ENCODE measurements at places on chromosomes 5 and 9.
A peak's percentile ranks its signal among the peaks of the same experiment; 100 is the strongest.

DNA sequence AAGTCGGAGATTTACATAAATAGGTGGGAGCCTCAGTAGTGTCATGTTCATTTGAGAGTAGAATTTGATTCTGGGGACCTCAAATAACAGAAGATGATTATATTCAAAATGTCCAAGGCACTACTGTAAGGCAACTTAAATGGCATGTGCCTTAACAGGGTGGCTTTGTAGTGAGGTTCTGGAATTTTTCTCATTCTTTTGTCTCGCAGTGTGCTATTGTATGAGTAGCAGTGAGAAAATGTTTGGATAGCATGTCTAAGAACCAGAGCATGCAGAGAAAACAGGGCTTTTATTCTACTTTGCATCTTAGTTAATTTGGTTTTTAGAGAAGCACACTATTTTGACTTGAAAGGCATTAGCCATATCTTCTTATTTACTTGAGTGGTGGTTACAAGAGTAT, 25.0 kb downstream of the MAST4 start:
- no peak overlapping the region for H3K27ac ChIP-seq
- no peaks in the 10 kb centered on the region for H3K27me3 ChIP-seq
- H3K4me3 ChIP-seq, result no peak overlapping the region

GRCh38 chr5:52818360-52818759, 30.6 kb downstream of the ITGA1 start:
- H3K27ac ChIP-seq, result no peak overlapping the region
- H3K36me3 ChIP-seq, result no peaks in the 10 kb centered on the region
- H3K27me3 ChIP-seq, result no peaks in the 10 kb centered on the region
- H3K4me1 ChIP-seq, result no peaks in the 10 kb centered on the region

GRCh38 chr5:107820429-107820828, 149.7 kb upstream of the EFNA5 start:
- H3K4me3 ChIP-seq, result no peak overlapping the region
- H3K4me1 ChIP-seq, result no peaks in the 10 kb centered on the region
- no peaks in the 10 kb centered on the region for H3K36me3 ChIP-seq
- no peak for DNase-seq
- H3K27ac ChIP-seq, result no peak overlapping the region
- H3K27me3 ChIP-seq, result no peaks in the 10 kb centered on the region

DNA sequence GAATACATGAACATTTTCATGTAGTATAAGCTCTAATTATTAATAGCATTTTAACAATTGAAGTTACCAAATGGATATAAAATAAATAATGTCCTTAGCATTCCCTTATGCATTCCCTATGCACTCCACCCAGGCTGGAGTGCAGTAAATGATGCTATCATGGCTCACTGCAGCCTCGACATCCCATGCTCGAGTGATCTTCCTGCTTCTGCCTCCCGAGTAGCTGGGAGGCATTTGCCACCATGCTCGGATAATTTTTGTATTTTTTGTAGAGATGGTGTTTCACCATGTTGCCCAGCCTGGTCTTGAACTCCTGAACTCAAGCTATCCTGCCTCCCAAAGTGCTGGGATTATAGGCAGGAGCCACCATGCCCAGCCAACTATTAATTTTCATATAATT, 184.0 kb downstream of the PBX3 start:
- no peaks in the 10 kb centered on the region for H3K36me3 ChIP-seq
- H3K4me3 ChIP-seq, result no peak overlapping the region
- no peak for DNase-seq
- no peak overlapping the region for H3K27ac ChIP-seq
- no peaks in the 10 kb centered on the region for H3K27me3 ChIP-seq

DNA sequence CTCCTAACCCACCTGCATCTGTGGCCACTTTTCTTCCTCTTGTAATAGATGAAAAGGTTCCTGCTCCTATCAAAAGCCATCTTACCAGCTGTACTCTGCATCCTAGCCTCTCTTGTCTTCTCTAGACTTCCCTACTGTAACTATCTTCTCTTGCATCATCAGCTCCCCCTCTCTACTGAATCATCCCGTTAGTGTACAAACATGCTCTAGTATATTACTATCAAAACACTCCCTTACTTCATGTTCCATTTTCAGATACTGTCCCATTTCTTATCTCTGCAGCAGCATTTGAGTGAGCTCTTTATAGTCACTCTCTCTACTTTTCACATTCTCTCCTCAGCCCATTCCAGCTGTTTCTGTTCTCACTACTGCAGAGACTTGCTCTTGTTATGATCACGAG, 2.8 kb downstream of the SRA1 start:
- DNase-seq, result no peak
- H3K4me3 ChIP-seq, result no peak overlapping the region
- peaks cover 29% of the 10 kb centered on the region for H3K4me1 ChIP-seq

DNA sequence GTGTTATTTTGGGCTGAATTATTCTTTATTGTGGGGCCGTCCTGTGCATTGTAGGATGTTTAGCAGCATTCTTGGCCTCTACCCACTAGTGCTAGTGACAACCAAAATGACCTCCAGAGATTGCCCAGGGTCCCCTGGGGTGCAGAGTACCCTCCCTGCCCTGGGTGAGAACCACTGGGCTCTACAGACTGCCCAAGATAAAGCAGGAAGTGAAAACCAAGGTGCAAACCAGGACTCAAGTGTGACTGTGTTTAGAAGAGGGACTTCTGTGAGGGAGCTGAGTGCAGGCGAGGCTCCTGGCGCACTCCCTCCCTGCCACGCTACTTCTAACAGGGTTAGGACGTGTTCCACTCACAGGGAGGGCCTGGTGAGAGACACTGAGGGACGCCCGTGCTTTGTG, 41.6 kb downstream of the USP20 start:
- no peak overlapping the region for H3K4me3 ChIP-seq
- no peaks in the 10 kb centered on the region for H3K4me1 ChIP-seq
- DNase-seq, result no peak
- H3K27me3 ChIP-seq, result no peaks in the 10 kb centered on the region
- peaks cover 64% of the 10 kb centered on the region for H3K36me3 ChIP-seq

- H3K36me3 ChIP-seq, result no peaks in the 10 kb centered on the region
- H3K4me3 ChIP-seq, result no peak overlapping the region
- no peaks in the 10 kb centered on the region for H3K4me1 ChIP-seq
- no peak for DNase-seq
- no peak overlapping the region for H3K27ac ChIP-seq
Measured at GRCh38 chr9:111943746-111944145, 47.1 kb downstream of the UGCG start.

GRCh38 chr5:61905613-61906012, 400.4 kb upstream of the KIF2A start:
- no peak for DNase-seq
- no peaks in the 10 kb centered on the region for H3K36me3 ChIP-seq
- H3K4me3 ChIP-seq, result no peak overlapping the region
- H3K27me3 ChIP-seq, result no peaks in the 10 kb centered on the region
- H3K27ac ChIP-seq, result no peak overlapping the region

DNA sequence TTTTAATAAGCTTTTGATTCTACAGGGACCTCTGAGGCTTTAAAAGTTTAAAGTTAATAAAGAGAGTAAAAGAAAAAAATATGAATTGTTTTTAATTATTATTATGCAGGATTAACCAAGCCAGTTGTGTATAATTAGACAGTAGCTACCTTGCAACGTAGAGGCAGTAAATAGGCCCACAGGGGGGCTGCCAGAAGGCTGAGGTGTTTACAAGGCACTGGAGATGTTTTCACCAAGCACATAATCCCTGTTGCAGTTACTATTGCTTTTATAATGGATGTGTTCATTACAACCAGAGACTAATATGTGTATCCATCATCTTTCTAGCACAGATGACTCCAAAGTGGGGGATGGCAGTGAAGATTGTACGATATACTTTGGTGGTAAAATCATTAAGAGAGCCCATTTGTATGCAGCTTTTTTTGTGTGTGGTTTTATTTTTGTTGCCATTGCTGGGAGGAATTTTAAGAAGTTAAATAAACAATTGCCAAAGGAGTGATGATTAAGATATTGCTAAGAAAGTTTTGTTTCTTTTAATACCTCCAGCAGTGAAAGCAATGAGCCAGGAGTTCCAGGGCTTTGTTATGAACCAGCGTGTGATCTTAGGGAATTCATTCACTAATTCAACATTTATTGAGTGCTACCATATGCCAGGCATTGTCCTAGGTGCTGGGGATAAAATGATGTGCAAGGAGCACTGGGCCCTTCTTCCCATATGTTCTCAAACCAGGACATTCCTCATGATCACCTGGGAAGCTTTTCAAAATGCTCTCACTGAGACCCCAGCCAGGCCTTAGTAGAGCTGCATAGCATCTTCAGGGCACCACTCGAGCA, 138.7 kb upstream of the EFNA5 start:
- no peak overlapping the region for H3K4me3 ChIP-seq
- H3K27me3 ChIP-seq, result no peaks in the 10 kb centered on the region
- no peaks in the 10 kb centered on the region for H3K4me1 ChIP-seq
- no peak for DNase-seq
- H3K36me3 ChIP-seq, result no peaks in the 10 kb centered on the region

DNA sequence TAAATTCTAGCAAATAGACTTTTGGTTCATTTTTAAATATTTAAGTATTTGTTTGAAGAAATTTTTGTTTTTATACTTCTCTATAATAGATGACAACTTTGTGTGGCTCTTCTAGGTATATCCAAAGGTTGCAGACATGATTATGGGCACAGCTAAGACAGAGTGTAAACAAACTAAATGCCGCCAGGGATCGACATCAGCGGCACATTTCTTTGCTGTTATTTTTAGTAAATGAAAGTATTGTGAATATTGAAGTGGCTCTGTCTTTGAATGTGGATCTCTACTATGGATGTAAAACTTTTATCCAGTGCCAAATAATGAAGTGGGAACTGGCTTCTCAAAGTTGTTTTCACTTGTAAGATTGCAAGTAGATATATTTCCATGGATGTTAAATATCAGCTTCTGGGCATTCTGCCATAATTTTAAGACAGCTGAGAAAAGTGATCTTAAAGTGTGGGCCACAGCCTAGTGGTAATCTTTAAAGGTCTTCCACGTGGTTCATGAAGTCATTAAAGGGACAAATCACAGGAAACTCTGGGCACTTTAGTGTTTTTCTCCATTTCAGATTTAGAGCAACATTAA, 589.9 kb downstream of the ZNF608 start:
- H3K27me3 ChIP-seq, result no peaks in the 10 kb centered on the region
- H3K4me1 ChIP-seq, result no peaks in the 10 kb centered on the region
- no peak for DNase-seq

GRCh38 chr9:98607152-98607551, 101.6 kb downstream of the GABBR2 start:
- H3K27me3 ChIP-seq, result peaks cover 50% of the 10 kb centered on the region
- no peak overlapping the region for H3K27ac ChIP-seq
- H3K36me3 ChIP-seq, result no peaks in the 10 kb centered on the region
- H3K4me3 ChIP-seq, result no peak overlapping the region

- no peaks in the 10 kb centered on the region for H3K36me3 ChIP-seq
- H3K27me3 ChIP-seq, result no peaks in the 10 kb centered on the region
- H3K4me3 ChIP-seq, result no peak overlapping the region
- no peak overlapping the region for H3K27ac ChIP-seq
- no peaks in the 10 kb centered on the region for H3K4me1 ChIP-seq
Measured at GRCh38 chr5:94832685-94833084, 214.2 kb downstream of the SLF1 start.

GRCh38 chr5:139063664-139064054, 134.5 kb downstream of the SIL1 start:
- no peak for DNase-seq
- H3K27me3 ChIP-seq, result no peaks in the 10 kb centered on the region
- no peak overlapping the region for H3K27ac ChIP-seq
- H3K36me3 ChIP-seq, result no peaks in the 10 kb centered on the region
- H3K4me3 ChIP-seq, result no peak overlapping the region
- no peaks in the 10 kb centered on the region for H3K4me1 ChIP-seq

- peaks cover 4% of the 10 kb centered on the region for H3K4me1 ChIP-seq
- peak; percentile 71 for DNase-seq
- H3K4me3 ChIP-seq, result no peak overlapping the region
- no peak overlapping the region for H3K27ac ChIP-seq
Measured at GRCh38 chr5:154811653-154812465, 38.5 kb downstream of the FAXDC2 start.

- H3K36me3 ChIP-seq, result no peaks in the 10 kb centered on the region
- peak; percentile 48 for DNase-seq
- H3K27me3 ChIP-seq, result no peaks in the 10 kb centered on the region
- no peak overlapping the region for H3K4me3 ChIP-seq
Measured at GRCh38 chr9:111759762-111760639, 34.7 kb downstream of the SHOC1 start.

GRCh38 chr5:80641353-80641752, 13.1 kb upstream of the MSH3 start:
- peaks cover 82% of the 10 kb centered on the region for H3K36me3 ChIP-seq
- no peak overlapping the region for H3K4me3 ChIP-seq
- DNase-seq, result no peak
- no peaks in the 10 kb centered on the region for H3K27me3 ChIP-seq
- no peaks in the 10 kb centered on the region for H3K4me1 ChIP-seq
- no peak overlapping the region for H3K27ac ChIP-seq

DNA sequence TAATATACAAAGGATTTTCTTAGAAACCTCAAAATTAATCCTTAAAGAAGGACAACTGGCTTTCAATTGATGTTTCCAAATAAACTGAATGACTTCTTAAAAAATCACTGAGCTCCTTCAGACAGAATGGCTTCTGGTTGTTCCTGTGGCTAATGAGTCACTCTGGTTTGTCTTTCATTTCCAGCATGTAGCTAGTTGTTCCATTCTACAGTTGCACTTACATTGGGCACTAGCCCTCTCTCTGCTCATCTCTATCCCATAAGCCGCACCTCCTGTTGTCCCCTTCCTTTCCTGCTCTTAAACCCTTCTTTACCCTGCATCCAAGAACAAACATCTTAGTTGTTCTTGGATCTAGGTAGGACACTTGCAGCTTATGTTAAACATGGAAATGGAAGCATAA, 235.3 kb upstream of the HAPLN1 start:
- no peaks in the 10 kb centered on the region for H3K27me3 ChIP-seq
- no peak overlapping the region for H3K27ac ChIP-seq
- H3K4me1 ChIP-seq, result no peaks in the 10 kb centered on the region
- DNase-seq, result no peak

- H3K27me3 ChIP-seq, result no peaks in the 10 kb centered on the region
- no peak for DNase-seq
- 0 out of 3 replicates have a peak overlapping the region, but pooled peaks have one; percentile 2 for H3K27ac ChIP-seq
- peaks cover 21% of the 10 kb centered on the region for H3K4me1 ChIP-seq
- H3K4me3 ChIP-seq, result no peak overlapping the region
Measured at GRCh38 chr5:79800979-79801827, 111.6 kb downstream of the CMYA5 start.

DNA sequence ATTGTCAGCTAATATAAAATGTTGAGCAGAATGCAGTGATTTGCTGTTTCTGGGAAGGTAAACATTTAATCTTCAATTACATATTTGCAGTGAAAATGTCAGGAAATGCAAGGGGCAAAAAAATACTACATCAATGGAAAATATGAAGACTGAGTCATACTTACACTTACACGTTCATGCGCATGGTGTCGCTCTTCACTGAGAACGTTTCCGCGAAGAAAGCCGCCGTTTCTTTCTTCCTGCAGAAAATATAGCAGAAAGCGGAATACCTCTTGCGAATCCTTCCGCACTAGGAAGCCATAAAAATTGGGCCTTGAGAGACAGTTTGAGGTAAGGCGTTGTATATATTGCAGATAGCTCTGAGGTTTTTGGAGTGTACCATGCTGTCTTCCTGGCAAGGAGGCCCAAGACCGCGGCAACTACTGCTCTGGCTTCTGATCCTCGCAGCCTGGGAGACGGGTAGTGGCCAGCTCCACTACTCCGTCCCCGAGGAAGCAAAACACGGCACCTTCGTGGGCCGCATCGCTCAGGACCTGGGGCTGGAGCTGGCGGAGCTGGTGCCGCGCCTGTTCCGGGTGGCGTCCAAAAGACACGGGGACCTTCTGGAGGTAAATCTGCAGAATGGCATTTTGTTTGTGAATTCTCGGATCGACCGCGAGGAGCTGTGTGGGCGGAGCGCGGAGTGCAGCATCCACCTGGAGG, at the start of gene PCDHA13:
TSS of gene PCDHA13 (plus strand) at position 236 of the 702 bp plus-strand sequence. CDS start at position 381, 145 bp downstream.
- H3K4me1 ChIP-seq, result no peaks in the 10 kb centered on the region
- H3K36me3 ChIP-seq, result no peaks in the 10 kb centered on the region
- H3K27ac ChIP-seq, result no peak within 1 kb of the TSS
